Epithelial cell of proximal tubule (primary cell): ENCODE measurements at places on chromosomes 12 and 14. TPM values are rescaled to one million over a fixed set of nuclear protein-coding genes. Genes with fewer than 3 reads are reported as not detected.

NID2 gene
- 12.5 and 13.5 TPM in 2 replicates for total RNA-seq

CCDC196 gene
- not detected in 2 replicates for total RNA-seq

INHBC gene
- not detected in 2 replicates for total RNA-seq

C12orf60 gene
- 1.2 and 1.5 TPM in 2 replicates for total RNA-seq

KITLG gene
- total RNA-seq: 43.9 and 48.8 TPM in 2 replicates

RNF212B gene
- not detected in 2 replicates for total RNA-seq

OR4M1 gene
- not detected in 2 replicates for total RNA-seq

CLEC4A gene
- total RNA-seq: not detected in 2 replicates

PHLDA1 gene
- 74.3 and 89.0 TPM in 2 replicates for total RNA-seq

SERPINA6 gene
- 0.81 and 1.4 TPM in 2 replicates for total RNA-seq

SLCO1C1 gene
- not detected in 2 replicates for total RNA-seq

TRPV4 gene
- total RNA-seq: 1.4 and 2.2 TPM in 2 replicates

AQP2 gene
- total RNA-seq: not detected in 2 replicates

KLHL33 gene
- total RNA-seq: under 0.01 and 0.17 TPM in 2 replicates

AICDA gene
- total RNA-seq: not detected in 2 replicates
